A172 (cell line): ENCODE measurements at places on chromosomes 3 and 15.

- DNase-seq = no peak
These were observed 29.6 kb upstream of the NFKBIZ start for GRCh38 chr3:101819649-101820206.

DNA sequence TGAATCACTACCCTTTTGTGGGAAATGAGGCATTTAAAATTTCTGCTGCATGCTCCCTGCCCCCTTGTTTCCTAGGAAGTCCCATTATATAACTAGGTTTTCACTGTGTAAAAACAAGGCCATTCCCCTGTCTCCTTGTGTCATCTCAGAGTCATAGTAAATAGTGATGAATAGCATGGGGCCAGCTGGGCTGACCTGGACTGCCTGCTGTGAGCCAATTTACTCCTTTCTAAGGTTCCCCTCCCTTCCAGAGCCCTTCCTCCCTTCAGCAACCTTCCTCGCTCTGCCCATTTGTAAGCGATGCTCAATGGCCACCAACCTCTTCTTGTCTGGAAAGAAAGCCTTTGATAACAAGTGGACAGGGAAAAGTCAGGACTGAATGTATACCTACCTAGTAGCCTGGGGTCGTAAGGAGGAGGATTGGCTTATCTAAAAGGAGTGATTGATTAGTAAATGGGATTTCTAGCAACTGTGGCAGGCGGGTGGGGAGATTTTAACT lies 11.7 kb downstream of the ITGA11 start:
- DNase-seq = peak; percentile 57

DNA sequence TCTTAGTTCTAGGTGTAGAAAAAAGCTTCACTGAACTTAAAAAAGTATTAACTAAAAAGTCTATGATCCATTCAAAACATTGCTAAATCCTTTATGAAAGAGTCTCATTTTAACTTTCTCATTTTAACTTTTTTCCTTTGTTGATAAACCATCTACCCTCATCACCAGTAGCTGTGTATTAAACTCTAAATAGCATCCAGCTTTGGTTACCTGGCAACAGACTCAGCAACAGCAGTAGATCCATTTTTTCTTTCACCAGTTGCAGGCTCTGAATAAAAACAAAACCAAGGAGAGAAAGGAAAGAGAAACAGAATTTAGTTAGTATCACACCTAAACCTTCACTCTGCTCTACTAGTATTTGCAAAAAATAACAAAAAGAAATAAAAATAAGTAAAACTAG lies 51.6 kb downstream of the TP53BP1 start:
- peak; percentile 36 for DNase-seq

DNA sequence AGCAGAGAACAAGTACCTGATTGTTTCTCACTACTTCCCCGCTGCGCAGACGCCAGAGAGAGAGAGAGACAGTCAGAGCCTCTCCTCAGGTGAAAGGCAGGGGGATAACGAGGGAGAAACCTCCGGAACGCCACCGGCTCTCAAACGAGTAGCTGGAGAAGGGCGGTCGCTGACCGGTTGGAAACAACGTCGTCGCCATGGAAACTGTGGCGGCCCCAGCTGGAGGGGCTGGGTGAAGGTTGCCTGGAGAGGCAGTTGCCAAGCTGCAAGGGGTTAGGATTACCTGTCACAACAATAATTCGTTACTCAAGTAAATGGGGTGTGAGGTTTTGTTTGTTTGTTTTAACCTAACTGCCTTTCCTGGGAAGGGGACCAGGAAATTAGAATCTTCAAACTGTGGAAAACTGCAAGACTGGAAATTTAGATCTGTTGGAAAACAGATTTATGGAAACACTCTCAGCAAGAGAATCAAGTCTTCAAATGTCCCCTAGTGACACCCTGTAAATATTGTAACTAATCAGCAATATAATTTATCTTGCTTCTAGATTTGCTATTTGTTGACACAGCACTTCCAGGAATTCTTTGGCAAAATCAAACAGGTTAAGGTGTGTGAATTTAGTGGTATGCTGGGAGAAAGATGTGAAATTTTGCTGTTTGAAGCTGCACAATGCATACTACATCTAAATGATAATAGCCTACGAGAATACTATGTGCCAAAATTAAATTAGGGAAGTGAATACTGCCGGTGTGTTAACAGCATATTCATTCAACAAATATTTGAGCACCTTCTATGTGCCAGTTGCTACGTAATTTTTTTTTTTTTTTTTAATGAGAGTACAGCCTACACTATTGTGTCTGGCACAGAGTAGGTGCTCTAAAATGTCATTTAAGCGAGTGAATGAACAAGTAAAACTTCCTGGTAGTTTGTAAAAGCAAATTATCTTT lies at the start of gene DNAH12:
Gene DNAH12, minus strand, starts transcription at position 164 of the 945 bp plus-strand sequence. CDS start 1,474 bp downstream, outside the sequence.
- DNase-seq = no peak

- no peak for DNase-seq
These were observed 32.5 kb downstream of the NR2F2 start for GRCh38 chr15:96362755-96363651.

DNA sequence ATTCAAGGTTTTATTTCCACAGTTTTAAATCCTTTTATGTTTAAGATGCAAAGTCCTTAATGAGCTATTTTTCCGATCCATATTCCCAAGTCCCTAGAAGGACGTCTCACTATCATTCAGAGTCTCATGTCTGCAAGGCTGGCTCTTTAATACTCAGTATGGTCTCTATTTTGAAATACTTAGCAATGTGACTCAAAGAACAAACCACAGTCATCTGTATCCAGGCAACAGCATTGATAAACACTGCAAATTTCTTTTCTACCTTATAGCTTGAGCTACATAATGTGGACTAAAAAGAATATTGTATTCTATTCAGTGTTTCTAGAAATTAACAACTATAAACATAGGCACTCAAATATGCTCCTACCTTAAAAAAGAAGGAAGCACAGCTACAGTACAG lies 588.3 kb upstream of the NAALADL2 start:
- DNase-seq = no peak

GRCh38 chr3:194376241-194376560 lies 6.7 kb upstream of the LRRC15 start:
- DNase-seq = no peak

GRCh38 chr3:169029674-169030285 lies 633.7 kb downstream of the MECOM start:
- DNase-seq = no peak

DNA sequence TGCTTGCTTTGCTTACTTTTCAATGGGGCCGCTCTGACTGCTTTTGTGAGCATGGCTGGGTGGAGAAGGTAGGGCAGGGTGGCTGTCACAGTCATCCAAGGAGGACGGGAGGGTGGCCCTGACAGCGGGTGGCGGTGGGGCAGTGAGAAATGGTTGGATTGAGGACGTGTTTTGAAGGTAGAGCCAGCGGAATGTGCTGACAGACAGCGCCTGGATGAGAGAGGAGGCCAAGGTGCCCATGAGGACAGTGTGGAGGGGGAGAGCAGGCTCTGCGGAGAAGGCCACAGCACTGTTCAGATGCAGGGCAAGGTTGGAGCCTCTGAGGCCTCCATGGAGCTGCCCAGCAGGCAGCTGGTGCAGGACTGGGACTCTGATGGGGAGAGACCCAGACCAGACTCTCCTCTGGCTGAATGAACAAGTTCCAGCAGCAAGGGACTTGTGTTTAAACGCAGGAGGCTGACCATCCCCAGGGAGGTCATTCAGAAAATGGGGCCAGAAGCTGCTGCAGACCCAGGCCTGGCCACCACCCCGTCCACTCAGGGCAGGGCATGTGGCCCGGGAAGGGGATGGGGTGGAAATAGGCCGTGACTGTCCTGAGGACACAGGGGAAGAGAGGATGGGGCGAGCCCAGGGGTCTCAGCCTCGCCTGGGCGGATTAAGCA lies 120.3 kb upstream of the PRR20G start:
- DNase-seq = no peak

GRCh38 chr15:95541301-95541700 lies 789.2 kb upstream of the NR2F2 start:
- DNase-seq = no peak

DNA sequence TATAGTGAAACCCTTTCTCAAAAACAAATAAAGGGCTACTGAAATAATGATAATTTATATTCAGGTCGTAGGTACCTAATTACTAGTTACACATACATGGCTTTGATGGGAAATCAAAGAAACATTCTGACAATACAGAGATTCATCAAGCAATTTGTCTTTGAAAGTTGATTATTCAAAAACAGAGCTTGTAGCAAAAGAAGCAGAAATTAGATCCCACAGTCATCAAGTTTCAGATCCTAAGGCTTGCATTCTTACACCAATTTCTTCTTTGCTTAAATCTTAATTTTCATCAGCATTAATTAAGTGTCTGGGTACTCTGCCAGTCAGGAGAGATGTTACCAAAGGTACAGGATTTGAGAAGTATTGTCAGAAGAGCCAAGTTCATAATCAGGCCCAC lies 1.5 kb upstream of the HEXA start:
- DNase-seq = no peak

DNA sequence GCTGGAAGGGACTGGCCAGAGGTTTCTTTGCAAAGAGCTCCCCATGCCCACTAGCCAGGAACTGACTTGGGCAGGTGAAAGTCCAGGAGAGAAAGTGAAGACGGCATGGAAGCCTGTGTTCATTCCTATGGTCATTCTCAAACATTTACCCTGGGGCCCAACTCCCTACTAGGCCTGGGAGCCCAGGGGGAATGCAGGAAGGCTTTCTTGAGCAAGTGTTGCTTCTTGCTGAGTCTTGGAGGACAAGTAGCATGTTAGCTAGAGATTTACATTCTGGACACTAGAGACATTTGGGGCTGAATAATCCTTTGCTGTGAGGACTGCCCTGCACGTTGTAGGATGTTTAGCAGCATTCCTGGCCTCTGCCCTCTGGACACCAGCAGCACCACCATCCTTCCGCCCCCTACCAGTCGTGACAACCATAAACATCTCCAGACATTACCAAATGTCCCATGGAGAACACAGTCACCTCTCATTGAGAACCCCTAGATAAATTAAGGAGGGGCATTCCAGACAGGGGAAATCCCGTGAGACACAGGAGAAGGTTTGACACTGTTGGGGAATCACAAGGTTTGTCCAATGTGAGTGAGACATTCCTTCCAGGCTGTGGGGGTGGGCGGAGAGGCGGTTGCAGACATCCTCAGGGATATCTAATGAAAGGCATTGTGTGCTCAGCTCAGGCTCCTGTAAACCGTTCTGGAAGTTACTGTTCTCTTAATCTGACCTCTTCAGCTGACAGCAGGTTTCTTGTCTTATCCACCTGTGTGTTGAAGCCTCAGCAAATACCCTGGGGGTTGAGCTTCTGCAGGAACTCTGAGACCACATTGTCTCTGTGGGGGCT lies 236.2 kb downstream of the TLE3 start:
- DNase-seq = no peak

GRCh38 chr3:48141604-48142137 lies 46.5 kb downstream of the CDC25A start:
- no peak for DNase-seq

DNA sequence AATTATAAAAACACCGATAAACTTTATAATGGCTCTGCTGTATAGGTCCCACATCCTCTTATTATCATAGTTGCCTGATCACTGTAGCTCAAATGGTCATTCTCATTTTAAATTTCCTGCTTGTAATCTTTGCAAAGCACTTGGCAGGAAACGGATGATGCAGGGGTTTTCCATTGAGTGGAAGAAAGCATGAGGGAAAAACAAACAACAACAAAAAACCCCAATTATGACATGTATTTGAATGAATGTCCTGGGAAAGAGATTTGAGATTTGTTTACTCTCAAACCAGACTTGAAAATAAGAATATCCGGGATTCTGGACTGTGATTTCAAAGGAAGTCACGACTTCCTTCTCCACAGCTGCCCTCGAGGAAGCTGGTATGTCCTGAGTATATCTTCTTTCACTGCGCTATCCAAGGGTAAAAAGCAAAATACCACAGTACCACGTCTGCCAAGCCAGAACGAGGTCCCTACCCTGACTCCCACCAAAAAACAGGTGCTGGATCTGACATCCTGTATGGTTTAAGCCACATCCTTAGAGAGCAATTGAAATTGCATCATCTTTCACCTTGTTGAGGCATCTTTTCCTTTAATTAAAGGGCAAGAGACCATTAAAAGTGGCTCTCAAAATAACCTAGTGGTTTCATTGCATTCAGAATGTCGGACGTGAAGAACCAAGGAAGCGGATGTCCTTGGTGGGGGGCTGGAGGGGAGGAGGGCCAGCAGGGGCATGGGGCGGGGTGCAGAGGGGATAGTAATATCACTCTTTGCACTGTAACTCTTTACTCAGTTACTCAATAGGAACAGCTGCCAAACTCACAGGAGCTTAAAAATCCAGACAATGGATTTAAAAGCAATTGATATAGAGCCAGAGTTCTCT lies 13.5 kb upstream of the TIPIN start:
- DNase-seq = peak; percentile 48

GRCh38 chr3:27685474-27685873 lies 36.6 kb downstream of the EOMES start:
- DNase-seq = no peak

DNA sequence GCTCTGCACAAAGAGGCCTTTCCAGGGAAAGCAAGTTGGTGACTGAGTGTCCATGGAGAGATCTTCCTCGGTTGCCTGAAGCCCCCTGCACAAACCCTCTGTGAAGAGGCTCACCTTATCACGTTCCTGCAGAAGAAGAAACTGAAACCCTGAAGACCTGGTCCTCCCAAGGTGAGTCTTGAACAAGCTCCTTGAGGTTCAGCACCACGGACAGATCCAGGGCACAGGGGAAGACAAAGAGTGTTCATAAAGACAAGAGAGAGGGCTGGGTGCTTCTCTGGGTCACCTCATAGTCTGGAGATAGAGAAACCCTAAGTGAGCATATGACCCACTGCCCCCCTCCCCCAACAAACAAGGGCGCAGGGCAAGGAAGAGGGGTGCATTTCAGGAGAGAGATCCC lies 21.7 kb upstream of the TBC1D21 start:
- peak; percentile 34 for DNase-seq

DNA sequence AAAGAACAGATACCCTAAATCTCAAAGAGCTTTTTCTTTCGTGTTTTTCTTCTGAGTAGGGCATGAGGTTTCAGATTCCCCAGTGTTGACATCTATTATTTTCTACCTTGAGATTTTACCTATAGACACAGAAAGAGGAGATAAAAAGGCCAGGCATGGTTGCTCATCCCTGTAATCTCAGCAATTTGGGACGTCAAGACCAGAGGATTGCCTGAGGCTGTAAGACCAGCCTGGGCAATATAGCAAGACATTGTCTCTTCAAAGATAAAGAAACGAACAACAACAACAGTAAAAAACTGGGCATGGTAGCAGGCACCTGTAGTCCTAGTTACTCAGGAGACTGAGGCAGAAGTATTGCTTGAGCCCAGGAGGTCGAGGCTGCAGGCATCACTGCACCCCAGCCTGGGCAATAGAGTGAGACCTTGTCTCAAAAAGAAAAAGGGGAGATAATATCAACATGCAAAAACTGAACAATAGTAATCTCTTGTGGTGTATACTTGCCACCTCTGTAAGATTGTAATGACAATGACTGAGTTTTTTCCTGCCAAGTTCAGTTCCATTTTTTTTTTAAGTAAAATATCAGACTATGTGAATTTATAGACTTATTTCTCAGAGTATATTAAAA lies 71.3 kb downstream of the MBNL1 start:
- no peak for DNase-seq

DNA sequence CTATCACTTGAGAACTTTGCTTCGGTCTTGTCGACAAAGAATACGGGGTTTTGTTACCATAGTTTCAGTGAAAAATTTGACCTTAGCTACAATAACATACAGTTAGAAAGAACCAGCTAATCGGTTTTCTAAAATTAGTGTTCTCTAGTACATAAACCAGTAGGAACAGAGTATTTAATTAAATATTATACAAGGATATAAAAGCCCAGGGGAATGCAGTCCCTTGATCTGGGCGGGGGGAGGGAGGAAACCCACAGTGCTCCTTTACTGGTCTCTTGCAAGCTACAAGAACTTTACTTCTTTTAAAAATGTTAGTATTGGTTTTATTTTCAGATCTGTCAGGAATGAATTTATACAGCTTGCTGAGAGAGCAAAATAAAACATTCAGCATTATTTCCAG lies 41.8 kb downstream of the ITPR1 start:
- DNase-seq = no peak

- DNase-seq = no peak
These were observed at the start of gene CCR2 for GRCh38 chr3:46353647-46354410. TSS of gene CCR2 (plus strand) at chr3:46354111. CDS start at chr3:46357528, 3,417 bp downstream.
